ENCODE measurements at places on chromosomes 3 and 15.

DNA sequence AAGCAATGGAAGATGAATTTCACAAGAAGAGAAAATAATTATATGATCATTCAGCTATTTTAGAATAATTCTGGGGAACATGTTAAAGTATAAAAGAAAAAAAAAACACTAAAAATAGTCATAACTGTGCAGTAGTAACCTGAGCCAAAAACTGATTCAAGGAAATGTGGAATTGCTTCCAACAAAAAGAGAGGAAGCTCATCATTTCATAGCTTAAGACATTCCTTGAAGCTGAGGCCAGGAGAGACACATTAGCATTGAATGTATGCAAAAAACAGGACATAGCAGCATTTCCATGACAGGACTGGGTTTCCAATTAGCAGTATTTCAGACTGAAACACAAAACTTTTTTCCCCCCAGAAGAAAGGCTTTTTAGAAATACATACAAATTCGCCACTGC, 27.7 kb upstream of the LRRN1 start:
- no peak for DNase-seq

GRCh38 chr3:113952921-113953320, 5.1 kb downstream of the ZDHHC23 start:
- no peak for DNase-seq

DNA sequence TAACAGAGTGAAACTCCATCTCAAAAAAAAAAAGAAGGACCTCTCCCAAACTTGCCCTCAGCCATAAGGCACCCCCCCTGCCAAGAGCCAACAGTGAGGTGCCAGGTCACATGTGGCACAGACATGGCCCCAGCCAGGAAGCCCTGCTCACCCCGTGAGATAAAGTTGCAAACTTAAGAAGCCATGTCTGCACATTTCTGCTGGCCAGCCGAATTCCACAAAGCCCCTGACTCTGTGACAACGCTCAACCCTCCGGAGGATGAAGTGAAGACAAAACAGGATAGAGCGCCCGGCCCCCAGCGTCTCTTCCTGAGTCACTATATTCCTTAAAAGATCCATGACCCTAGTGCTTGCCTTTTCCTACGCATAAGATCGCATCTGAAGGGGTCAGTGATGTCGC, 188.1 kb downstream of the XXYLT1 start:
- DNase-seq = no peak

DNA sequence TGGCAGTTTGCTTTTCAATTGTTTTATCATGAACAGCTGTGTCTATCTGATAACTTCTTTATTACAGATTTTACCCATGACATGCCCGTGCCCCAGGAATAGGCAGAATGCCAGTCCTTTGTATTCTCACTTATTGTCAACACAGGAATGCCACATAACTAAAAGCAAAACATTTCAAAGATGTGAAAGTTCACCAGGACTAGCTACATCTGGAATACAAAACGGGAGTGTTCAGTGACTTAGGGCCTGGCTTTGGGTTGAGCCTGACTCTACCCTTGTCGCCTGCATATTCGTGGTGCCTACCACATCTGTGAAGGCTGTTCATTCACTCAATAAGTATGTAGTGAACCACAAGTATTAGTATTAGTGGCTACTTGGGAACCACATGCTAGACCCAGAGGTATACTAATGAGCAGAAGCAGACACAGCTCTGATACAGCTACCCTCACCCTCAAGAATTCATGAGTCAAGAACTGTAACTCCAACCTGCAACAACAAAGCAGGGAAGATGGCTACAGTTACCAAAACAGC, 2.9 kb downstream of the TNFSF10 start:
- no peak for DNase-seq

DNA sequence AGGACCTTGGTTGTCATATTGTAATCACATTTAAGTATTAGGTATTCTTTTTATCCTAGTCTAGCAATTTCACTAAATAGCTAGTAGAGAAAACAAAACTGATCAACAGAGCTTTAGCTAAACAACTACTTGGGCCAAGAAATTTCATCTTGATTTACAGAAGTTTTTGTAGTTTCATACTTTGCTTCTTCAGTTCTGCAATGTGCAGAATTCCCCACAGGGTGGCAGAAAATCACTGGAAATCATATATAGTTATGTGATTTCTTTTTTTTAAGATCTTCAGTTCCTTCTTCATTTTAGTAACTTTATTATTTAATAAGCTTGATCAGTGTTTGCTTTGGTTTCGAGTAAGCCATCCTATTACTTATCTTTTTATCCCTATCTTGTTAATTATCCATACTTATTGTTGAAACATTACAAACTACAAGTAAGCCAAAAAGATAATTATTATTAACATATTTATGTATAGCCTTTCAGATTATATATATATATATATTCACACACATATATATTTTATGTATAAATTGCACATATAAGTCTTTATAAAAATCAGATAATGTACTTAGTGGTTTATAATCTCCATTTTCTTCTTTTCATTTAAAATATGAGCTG, 2.2 kb upstream of the BNIP2 start:
- DNase-seq = no peak

DNA sequence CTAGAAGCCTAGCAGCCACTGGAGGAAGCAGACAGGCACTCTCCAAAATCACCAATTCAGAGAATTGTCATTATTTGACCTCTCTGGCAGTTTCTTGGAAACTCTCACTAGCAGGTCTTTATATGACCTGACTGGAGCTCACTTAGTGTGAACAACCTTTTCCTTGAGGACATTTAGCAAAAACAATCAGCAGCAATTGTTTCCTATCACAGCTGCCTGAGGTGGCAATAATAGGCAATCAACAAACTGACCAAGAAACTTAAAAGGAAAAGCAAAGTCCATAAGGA, 162.4 kb upstream of the STT3B start:
- DNase-seq = no peak

DNA sequence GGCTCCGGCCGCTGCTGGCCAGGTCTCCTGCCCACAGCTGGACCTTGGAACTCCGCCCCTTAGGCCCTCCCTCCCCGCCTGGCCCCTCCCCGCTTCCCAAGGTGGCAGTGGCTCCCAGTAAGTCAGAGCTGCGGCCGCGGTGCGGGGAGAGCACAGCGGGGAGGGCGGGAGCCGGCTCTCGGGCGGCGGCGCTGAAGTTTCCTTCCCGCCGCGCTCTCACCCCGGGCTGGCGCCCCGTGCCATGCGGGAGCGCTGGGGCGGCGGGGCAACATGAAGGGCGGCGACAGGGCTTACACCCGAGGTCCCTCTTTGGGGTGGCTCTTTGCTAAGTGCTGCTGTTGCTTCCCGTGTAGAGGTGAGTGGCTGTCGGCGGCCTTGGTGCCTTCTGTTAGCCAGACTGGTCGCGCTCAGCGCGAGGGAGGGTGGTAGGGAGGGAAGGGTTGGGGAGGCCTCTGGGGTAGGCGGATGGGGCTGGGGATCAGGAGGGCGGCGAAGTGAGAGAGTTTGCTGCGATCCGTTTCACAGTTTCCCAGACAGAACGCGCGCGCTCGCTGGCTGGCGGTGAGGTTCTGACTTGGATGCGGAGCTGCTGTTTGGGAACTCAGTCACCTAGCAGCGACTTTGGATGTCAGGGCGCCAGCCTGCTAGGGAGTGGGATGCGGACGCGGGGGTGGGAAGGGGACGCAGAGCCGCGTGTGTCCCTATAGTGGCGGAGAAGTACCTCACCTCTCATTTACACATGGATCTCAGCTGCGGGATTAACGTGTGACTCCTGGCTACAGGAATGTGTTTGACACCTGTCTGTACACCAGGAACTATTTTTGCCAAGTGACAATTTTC, 145.5 kb upstream of the UMPS start:
- DNase-seq = no peak

All from stimulated activated CD8-positive, alpha-beta memory T cell treated with anti-CD3 and anti-CD28 coated beads, Interleukin-15, amount 100 ng/mL, for 1 hour (primary cell).